ENCODE measurements at places on chromosomes 4 and X. TPM values are rescaled to one million over a fixed set of nuclear protein-coding genes. Genes with fewer than 3 reads are reported as not detected.

The MND1 gene
- 4.4 TPM for total RNA-seq

The RENBP gene
- 0.52 TPM for total RNA-seq

The TAF7L gene
- total RNA-seq, result 0.12 TPM

The TMEM31 gene
- not detected for total RNA-seq

The NAP1L3 gene
- 0.08 TPM for total RNA-seq

DNA sequence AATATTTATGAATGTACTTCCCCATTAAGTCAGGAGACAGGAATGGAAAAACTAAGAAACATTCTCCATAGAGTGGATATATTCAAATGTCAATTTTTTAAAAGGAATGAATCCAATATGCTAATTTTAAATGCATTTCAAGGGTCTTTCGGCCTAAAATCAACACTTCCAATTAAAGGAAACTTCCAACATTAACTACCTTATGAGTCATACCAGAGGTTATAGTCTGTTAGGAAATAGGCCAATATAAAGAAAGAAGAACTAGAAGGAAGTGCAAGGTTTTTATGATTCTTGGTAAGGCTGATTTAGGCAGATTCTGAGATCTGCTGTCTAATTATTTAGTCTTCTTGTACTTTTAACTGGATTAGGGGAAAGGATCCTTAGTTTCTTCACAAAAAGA, 260.1 kb upstream of the EDNRA start:
- no peak for ATAC-seq

DNA sequence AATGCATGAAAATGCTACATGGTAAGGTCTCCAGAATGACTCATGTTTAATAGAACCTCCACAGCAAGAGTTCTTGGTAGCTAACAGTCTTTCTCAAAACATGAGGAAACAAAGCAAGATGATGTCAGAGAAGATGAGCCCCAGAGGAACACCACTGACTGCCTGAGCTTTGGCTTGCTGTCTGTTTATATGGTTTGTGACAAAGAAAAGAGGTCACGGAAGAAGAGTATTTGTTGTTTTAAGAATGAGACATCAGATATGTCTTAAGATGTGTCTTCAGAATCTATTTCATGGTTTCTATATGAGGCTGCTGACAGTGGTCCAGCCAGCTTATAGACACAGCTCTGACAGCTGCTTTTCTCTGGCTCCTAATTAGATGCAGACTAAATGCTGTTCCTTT, 18.8 kb upstream of the AREG start:
- ATAC-seq, result no peak

- no peak for ATAC-seq
Measured at GRCh38 chrX:1295550-1295949, 26.9 kb downstream of the CSF2RA start.

DNA sequence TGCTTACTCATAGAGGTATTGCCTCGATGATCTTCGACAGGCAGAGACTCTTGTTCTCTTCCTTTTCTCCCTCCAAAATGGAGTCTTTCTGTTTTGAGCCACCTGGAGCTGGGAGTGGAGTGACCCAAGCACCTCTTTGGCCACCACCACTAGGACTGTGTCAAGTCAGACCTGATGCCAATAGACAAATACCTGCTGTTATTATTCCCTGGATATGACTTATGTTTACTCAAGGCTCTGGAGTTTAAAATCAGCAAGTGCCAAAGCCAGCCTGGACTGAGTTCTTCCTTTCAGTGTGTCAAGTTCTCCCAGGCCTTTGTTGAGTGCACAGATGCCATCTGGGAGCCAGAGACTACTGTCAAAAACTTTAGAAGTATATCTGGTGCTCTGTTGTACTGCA, 130.2 kb upstream of the SLC6A14 start:
- ATAC-seq, result no peak

DNA sequence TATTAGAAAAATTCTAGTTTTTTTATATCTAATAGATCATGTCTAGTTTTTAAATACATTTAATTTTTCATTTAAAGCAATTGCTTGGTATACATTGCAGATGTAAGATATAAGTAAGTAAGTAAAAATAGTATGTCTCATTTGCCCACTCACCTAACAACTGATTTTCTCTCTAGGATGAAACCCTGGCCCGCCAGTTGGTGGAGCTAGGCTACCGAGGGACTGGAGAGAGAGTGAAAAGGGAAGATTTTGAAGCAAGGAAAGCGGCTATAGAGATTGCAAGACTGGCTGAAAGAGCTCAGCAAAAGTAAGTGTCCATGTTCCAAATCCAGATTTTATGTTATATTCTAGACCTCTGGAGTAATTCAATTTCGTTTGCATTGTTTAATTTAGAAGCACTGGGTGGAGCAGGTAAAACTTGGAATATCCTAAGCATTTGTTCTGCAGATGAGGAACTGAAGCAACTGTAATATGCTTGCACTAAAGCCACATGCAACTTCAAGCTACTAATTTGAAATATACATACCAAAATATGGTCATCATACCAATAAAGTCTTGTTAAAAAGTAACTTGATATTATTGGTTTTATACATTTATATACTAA, 27.1 kb downstream of the CFAP299 start:
- ATAC-seq, result no peak

DNA sequence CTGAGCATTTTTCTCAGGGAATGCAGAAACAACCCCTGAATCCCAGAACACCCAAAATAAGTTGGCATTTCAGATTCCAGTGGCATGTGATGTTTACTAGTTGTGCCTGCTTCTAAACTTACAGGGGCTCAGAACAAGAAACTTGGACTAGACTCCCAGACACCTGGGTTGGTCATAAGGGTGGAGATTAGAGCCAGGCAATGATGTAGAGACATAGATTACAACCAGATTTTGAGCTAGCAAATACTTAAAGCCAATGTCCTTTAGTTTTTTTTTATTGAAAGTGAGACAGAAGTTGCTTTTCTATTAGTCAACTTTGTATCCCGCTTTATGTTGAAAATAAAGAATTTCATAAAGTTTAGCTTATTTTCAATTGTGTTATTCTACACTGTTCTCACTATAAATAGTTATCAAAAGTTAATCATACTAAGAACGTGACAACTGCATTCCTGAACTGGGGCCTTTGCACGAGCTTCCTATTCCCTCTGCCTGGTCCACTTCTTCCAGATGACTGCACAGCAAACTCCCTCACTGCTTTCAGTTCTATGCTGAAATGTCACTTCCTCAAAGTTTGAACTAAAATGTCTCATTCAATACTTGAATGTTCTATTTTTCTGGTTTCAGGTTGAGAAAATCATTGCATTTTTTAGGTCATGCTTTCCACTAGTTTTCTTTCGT, 224.7 kb upstream of the PPP1R2C start:
- no peak for ATAC-seq

DNA sequence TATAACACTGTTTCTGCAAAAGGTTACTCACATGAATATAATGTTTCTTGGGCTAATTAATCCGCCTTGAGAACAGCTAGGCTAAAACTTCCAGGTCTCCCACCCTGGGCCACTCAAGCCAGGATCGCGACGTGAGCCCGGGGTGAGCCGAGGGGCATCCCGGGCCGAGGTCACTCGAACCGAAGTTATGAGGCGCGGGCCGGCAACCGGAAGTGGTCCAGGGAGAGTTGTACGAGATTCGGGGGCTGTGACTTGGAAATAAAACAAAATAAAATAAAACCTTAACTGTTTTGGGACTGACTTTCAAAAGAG, 317 bp downstream of the CMC4 start:
- ATAC-seq, result no peak

DNA sequence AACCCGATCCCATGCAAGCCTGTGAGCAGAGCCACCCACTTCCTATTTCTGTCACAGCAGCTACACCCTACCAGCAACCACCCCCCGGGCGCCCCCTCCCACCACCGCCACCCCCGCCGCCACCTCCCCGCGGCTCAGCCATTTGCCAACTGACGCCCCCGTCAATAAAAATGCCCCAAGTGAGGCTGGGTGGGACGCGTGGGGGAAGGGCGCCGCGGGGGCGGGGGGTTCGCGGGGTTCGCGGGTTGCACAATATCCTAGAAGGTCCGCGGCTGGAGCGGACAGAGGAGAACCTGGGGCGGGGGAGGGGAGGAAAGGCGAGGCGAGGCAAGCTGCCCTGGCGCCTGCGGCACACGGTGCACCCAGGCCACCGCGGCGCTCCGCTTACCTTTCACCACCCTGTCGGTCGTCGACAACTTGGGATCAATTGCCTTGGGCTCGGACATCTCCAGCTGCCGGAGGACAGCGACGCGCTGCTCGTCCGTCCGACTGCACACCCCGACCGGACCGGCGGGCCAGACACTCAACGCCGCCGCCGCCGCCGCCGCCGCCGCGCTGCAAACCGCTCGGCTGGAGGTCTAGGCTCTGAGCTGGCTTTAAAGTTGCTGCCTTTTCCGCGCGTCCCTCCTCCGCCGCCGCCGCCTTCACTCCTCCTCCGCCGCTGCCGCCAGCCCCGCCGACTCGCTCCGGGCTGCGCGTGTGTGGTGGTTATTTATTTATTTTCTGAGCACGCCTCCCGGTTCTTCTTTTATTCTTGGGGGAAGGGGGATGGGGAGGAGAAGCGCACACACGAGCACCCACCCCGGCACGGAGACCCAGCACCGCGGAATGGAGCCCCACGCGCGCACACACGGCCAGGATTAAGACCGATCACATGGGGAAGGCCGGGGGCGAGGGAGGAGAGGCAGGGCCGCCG, 717 bp downstream of the PPP3CA start:
- ATAC-seq, result peak; percentile 28

DNA sequence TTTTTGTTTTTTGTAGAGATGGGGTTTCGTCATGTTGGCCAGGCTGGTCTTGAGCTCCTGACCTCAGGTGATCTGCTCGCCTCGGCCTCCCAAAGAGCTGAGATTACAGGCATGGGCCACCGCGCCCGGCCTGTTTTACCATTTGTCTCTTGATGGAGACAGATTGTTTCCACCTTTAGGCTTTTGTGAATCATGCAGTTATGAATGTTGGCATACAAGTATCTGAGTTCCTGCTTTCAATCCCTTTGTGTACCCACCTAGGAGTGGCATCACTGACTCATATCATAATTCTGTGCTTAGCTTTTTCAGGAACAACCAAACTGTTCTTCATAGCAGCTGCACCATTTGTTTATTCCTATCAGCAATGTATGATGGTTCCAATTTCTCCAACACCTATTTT, 20.2 kb upstream of the MGST2 start:
- ATAC-seq, result peak; percentile 95

GRCh38 chr4:74665346-74665745, 129.0 kb downstream of the BTC start:
- ATAC-seq, result peak; percentile 98

DNA sequence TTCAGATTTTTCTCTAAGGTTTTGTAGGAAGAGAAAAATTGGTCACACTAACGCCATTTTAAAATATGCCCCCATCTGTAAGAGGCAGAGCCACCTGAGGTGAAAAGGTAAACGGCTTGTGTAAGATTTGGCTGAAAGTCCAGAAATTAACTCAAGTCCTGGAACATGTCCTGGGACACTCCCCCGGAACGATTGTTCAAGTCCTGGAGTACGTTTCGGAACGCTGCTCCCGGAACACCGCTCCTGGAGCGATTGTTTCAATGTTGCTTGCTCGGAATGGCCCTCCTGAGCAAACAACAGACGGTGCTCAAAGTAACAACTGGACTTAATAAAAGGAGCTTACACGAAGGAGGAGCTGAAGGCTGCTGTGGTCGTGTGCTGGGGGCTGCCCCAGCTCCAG, 796.5 kb upstream of the SLIT2 start:
- ATAC-seq, result no peak

- ATAC-seq, result no peak
Measured at GRCh38 chrX:133789829-133790228, 195.6 kb downstream of the GPC3 start.

DNA sequence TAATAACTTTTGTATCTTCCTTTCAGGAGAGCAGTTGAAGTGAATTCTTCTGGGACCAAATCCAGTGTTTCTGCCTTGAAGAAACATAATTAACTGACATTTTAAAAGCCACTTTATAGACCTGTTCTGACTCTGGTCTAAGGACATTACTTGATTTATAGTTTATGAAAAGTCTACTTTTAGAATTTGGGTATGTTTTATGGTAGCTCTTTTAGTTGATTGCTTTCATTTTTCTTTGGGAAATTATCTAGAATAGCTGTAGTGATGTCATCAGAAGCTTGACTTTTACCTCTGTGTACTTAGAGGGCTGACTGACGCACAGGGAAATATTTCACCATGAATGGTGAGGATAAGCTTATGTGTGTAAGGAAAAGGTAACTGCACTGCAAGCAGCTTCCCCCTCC, 131.8 kb upstream of the LIMCH1 start:
- no peak for ATAC-seq

GRCh38 chr4:25172961-25173915, 13.0 kb upstream of the SEPSECS start:
- peak; percentile 97 for ATAC-seq

DNA sequence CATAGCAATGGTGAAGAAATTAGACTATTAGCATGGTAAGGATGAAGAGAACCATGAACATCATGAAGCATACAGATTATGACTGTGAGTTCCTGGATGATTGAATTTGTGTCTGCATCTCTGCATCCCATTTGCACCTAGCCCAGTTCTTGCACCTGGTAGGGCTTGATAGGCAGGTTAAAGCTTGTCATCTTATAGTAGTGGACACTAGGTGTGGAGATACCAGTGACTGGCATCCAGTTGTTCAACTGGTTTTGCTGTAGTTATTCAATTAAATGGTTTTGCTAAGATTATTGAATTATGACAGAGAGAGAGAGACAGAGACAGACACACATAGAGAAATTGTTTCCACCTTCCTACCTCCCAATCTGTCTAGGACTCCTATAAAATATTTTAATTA, 5.0 kb downstream of the ADH7 start:
- ATAC-seq, result peak; percentile 98
